ENCODE measurements at places on chromosomes 2 and 18.
A peak's percentile ranks its signal among the peaks of the same experiment; 100 is the strongest.

DNA sequence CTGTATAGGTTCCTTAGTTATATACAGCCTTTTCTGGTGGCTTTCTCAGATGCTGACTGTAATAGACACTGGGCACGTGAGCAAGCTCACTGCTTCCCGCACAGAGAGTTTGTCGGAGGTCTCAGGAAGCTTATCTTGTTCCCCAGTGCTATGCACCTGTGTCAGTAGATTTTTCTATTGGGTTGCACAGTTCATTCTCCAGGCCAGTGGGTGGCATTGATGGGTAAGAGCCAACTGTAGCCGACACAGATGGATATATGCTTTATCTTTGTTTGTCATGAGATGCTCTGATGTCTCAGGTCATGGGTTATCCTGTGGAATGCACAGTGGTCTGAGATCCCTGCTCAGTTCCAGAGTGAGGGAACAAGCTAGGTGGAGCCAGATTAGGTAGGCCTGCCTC is 293.0 kb downstream of the GRB14 start:
- H3K36me3 ChIP-seq = no peaks in the 10 kb centered on the region
- no peaks in the 10 kb centered on the region for H3K4me1 ChIP-seq

GRCh38 chr2:240567137-240567871 is 980 bp upstream of the RNPEPL1 start:
- DNase-seq = no peak
- no peaks in the 10 kb centered on the region for H3K27me3 ChIP-seq
- H3K36me3 ChIP-seq = no peaks in the 10 kb centered on the region
- peak overlapping the region; percentile 57 for H3K27ac ChIP-seq
- H3K4me3 ChIP-seq = peak overlapping the region; percentile 75
- H3K4me1 ChIP-seq = peaks cover 23% of the 10 kb centered on the region

DNA sequence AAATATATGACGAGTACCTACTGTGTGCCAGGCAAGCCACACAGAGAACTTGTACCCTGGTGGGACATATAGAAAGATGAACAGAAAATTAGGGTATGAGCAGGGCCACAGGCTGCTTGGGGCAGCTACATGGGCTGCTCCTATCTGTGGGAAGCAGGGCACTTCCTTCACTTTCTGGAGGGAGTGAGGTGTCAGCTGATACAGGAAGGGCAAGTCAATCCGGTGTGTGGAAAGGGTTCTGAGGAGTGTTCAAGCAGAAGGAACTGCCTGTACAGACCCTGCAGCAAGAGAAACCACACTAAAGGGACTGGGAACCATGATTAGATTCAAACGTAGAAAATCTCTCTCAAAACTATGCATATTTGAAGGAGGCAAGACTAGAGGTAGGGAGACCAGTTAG is 58.6 kb upstream of the BCL11A start:
- H3K4me3 ChIP-seq = no peak overlapping the region
- DNase-seq = no peak
- no peaks in the 10 kb centered on the region for H3K27me3 ChIP-seq
- H3K4me1 ChIP-seq = no peaks in the 10 kb centered on the region
- no peaks in the 10 kb centered on the region for H3K36me3 ChIP-seq

DNA sequence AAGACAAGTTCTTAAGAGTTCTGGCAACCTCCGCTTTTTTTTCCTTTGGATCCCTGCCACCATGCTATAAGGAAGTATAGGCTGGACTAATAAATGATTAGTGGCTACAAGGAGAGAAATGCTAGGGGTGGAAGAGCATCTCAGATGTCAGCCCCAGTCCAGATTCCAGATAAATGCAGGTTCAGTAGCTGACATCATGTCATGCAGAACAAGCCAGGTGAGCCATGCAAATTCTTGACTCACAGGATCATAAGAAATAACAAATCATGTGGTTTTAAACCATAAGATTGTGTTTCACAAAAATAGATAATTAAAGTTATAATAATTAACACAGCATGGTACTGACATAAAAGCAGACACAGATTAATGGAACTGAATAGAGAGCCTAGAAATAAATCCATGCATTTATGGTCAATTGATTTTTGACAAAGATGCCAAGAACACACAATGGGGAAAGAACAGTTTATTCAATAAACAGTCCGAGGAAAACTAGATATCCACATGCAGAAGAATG is 152.9 kb upstream of the SESTD1 start:
- DNase-seq = no peak
- H3K4me1 ChIP-seq = no peaks in the 10 kb centered on the region
- no peak overlapping the region for H3K27ac ChIP-seq
- H3K27me3 ChIP-seq = no peaks in the 10 kb centered on the region

- H3K4me3 ChIP-seq = no peak overlapping the region
- no peaks in the 10 kb centered on the region for H3K27me3 ChIP-seq
- no peaks in the 10 kb centered on the region for H3K36me3 ChIP-seq
Observed at GRCh38 chr2:120465989-120466703, 120.2 kb downstream of the INHBB start.

- no peak overlapping the region for H3K4me3 ChIP-seq
- no peaks in the 10 kb centered on the region for H3K4me1 ChIP-seq
- peak; percentile 47 for DNase-seq
Observed at GRCh38 chr18:56575819-56576663, 62.4 kb downstream of the TXNL1 start.

DNA sequence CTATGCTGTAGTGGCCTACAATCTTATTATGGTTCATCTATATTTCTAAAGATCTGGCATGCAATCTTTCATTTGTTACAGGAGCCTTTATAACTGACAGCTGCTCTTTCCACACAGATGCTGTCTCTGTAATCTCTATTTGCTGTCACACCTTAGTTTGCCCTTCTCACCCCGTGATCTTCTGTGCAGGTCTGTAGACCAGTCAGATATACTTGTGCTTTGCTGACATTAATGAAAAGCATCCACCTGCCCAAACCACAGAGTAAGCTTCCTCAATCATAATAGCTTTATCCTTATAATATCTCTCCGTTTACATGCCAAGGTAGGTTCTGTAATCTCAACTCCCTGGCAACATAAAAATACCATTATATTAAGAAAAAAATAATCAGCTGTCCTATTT is 122.4 kb downstream of the GRB14 start:
- H3K27ac ChIP-seq = no peak overlapping the region
- no peak for DNase-seq
- no peaks in the 10 kb centered on the region for H3K36me3 ChIP-seq
- H3K4me1 ChIP-seq = no peaks in the 10 kb centered on the region

DNA sequence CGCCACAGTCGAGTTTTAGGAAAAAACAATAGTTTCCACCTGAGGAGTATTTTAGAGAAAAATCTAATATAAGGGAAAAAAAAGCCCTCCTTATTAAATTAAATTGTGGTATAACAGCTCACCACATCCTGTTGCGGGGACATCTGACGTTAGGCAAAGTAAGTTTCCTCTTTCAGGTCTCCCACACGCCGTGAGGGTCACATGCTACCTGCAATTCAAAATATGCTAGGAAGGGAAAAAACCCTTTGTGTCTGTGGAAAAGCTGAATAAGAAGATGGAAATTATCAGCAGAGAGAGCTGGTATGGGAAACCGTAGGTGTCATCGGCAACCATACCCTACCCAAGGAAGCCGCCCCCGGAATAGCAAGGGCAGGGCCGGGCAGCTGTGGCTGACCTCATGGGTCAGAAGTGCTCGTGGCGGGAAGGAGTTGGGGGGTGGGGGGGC is 128.0 kb downstream of the NFATC1 start:
- no peaks in the 10 kb centered on the region for H3K36me3 ChIP-seq
- H3K27ac ChIP-seq = no peak overlapping the region
- DNase-seq = no peak

- no peak overlapping the region for H3K4me3 ChIP-seq
- no peaks in the 10 kb centered on the region for H3K27me3 ChIP-seq
- H3K4me1 ChIP-seq = peaks cover 5% of the 10 kb centered on the region
- peak; percentile 98 for DNase-seq
- H3K36me3 ChIP-seq = no peaks in the 10 kb centered on the region
- no peak overlapping the region for H3K27ac ChIP-seq
Observed at GRCh38 chr2:159290289-159290907, 3.9 kb upstream of the WDSUB1 start.

- H3K27me3 ChIP-seq = no peaks in the 10 kb centered on the region
- no peak overlapping the region for H3K27ac ChIP-seq
- no peaks in the 10 kb centered on the region for H3K36me3 ChIP-seq
- DNase-seq = no peak
Observed at GRCh38 chr2:203805486-203805838, 62.1 kb upstream of the CTLA4 start.

- DNase-seq = peak; percentile 74
- H3K36me3 ChIP-seq = no peaks in the 10 kb centered on the region
- no peaks in the 10 kb centered on the region for H3K4me1 ChIP-seq
- H3K27ac ChIP-seq = no peak overlapping the region
- no peak overlapping the region for H3K4me3 ChIP-seq
Observed at GRCh38 chr2:158773121-158773520, 22.0 kb upstream of the DAPL1 start.

- DNase-seq = peak; percentile 20
- H3K27ac ChIP-seq = no peak overlapping the region
- no peaks in the 10 kb centered on the region for H3K36me3 ChIP-seq
- no peaks in the 10 kb centered on the region for H3K4me1 ChIP-seq
- H3K27me3 ChIP-seq = no peaks in the 10 kb centered on the region
Observed at GRCh38 chr2:161085149-161085548, 75.1 kb upstream of the TANK start.

DNA sequence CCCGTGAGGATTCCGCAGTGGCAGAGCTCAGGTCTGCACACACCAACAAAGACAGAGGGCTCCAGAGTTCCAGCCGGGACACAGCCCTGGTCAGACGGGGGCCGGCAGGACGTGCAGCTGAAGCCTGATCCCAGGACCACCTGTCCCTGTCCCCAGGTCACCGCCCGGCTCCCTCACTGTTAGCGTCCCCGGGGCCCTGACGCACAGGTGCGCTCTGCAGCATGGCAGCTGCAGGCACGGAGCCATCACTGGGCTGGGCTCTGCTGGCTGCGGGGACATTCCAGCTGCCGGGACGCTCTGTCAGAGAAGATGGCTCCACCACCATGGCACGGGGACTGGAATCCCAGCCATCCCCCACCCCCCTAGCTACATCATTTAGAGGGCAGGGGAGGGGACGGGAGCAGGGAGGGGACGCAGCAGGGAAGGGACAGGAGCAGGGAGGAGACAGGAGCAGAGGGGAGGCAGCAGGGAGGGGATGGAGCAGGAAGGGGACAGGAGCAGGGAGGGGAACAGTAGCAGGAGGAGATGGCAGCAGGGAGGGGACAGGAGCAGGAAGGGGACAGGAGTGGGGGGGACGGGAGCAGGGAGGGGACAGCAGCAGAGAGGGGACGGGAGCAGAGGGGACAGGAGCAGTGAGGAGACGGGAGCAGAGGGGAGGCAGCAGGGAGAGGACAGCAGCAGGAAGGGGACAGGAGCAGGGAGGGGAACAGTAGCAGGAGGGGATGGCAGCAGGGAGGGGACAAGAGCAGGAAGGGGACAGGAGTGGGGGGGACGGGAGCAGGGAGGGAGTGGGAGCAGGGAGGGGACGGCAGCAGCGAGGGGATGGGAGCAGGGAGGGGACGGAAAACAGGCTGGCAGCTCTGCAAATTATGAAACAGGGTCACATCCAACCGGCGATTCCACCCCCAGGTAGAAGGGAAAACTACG is 39.8 kb downstream of the SLC66A2 start:
- H3K27me3 ChIP-seq = no peaks in the 10 kb centered on the region
- no peak for DNase-seq
- H3K4me3 ChIP-seq = no peak overlapping the region
- peak overlapping the region; percentile 45 for H3K27ac ChIP-seq

DNA sequence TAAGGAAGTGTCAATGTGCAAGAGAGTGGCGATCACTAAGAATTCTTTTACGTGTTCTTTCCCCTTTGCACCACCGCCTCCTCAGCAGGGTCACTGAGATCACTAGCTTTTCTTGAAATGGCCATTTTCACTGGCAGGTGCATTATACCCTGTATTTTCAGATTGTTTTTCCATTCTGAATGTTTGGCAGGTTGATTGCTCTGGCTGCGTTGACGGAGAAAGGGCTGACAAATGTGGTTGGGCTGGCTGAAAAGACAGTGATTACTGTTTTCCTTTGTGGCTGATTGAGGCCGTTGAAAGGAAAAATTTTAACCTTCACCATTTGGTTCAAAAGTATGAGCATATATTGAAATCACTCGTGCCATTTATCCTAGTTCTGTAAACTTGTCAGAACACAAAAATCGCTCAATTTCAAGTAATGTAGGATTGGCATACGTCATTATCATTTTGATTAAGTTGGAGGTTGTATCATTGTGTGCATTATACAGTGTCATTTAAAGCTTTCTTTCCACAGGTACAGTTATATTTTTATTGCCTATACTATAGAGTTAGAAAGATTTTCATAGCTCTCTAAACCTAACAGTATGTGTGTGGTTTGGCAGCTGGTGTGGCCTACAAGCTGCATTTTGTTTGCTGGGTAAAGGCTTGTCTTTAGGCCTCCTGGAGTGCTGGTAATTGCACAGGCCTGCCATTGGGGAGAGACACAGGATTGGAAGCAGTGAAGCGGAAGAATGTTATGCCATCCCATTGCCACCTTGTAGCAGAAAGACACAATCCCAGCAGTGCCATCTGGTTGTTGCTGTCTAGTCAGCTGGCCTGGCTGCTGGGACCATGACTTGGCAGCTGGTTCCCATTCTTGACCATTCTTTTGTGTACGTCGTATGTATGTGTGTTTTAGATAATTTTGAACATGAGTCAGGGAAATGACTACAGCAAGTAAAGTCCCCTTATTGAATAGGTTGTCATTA is 36.7 kb downstream of the DYNC1I2 start:
- peak; percentile 50 for DNase-seq
- no peaks in the 10 kb centered on the region for H3K27me3 ChIP-seq
- H3K4me1 ChIP-seq = no peaks in the 10 kb centered on the region
- no peak overlapping the region for H3K4me3 ChIP-seq
- no peaks in the 10 kb centered on the region for H3K36me3 ChIP-seq

DNA sequence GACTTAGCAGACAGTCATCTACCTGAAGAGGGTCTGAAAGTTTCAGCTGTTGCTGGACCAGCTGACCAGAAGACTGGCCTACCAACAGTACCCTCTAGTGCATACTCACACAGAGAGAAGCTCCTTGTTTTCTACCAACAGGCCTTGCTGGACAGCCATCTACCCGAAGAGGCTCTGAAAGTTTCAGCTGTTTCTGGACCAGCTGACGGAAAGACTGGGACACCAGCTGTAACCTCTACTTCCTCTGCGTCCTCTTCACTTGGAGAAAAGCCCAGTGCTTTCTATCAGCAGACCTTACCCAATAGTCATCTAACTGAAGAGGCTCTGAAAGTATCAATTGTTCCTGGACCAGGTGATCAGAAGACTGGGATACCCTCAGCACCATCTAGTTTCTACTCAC is 63.2 kb downstream of the ALMS1 start:
- no peaks in the 10 kb centered on the region for H3K27me3 ChIP-seq
- no peaks in the 10 kb centered on the region for H3K36me3 ChIP-seq
- DNase-seq = no peak
- no peak overlapping the region for H3K4me3 ChIP-seq

All from fibroblast of lung (primary cell).